ENCODE measurements at places on chromosomes 12 and 14.

DNA sequence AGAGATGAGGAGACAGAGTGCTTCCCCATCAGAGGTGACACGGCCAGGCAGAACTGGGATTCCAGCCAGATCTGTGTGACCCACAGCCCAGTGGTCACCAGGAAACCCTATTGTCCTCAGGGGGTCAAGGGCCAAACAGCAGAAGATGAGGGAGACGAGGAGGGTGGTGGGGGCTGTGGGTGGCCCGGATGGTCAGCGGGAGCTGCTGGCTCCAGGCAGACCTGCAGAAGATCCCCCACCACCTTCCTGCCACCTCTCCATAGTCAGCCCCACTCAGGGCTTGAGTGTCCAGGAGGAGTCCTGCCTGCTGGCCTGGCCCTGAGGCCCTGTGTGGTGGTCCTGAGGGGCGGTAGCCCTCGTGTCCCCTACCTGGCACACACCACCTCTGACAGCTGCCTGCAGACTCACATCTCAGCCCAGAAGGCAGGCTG is 136.8 kb downstream of the CALM1 start:
- no peak for DNase-seq

GRCh38 chr14:94644102-94644535 is 31.9 kb downstream of the SERPINA3 start:
- DNase-seq: no peak

- no peak for DNase-seq
Observed at GRCh38 chr12:123532808-123533649, 490 bp downstream of the RILPL1 start.

DNA sequence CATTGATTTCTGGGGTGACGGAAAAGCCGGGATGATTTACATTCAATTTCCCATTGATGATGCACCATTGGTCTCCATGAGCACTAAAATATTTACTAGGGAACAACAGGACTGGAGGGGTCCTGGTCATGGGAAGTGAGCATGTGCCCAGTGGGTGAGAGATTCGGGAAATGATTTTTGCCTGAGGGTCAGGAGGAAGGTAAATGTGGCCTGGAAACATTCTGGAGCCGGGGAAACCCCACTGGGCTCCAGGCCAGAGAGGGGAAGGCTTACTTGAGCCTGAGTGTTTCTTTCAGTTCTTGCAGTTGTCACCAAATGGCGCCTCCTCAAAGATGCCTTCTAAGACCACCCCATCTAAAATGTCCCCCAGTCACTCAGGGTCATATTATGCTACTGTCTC is 532.3 kb upstream of the TBX3 start:
- DNase-seq: no peak

DNA sequence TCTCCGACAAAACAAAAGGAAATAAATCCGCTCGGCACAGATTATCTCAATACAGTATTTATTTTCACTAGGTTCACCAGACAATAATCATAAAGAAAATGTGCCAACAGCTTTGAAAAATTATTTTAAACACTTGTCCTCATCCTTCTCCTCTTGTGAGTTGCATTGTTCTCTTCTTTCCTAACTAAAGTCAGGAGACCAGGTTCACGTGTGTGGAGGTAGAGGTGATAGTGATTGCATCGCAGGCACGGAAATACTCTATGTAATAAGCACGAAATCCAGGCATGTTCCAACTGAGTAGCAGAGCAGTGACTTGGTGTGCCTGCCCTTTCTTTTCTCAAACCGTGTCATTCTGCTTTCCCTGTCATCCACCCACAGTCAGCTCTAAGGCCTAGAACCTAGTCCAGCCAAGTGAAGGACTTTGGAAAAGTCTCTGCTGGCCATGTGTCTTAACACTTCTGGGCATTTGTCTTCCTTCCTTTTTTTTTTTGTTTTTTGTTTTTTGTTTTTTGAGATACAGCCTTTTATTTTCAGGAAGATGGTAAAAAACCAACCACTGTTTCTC is 939 bp upstream of the SEL1L start:
- DNase-seq: no peak

- DNase-seq: no peak
Observed at GRCh38 chr12:132323171-132324010, 6.0 kb downstream of the GALNT9 start.

DNA sequence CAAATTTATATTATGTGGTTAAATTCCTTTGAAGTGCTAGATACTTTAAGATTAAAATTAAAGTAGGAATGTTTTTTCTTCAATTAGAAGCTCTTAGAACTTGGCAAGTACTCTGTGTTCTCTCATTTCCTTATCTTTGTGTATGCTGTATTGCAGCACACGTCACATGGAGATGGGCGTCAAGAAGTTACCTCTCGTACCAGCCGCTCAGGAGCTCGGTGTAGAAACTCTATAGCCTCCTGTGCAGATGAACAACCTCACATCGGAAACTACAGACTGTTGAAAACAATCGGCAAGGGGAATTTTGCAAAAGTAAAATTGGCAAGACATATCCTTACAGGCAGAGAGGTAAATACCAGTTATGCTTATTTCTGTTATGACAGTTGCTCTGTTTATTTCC is 19.7 kb downstream of the MARK3 start:
- DNase-seq: no peak

- DNase-seq: no peak
Observed at GRCh38 chr12:55875704-55876467, 33.1 kb upstream of the MMP19 start.

- no peak for DNase-seq
Observed at GRCh38 chr12:123519141-123520001, 14.1 kb downstream of the RILPL1 start.

- DNase-seq: no peak
Observed at GRCh38 chr12:124780336-124780735, 83.3 kb downstream of the SCARB1 start.

GRCh38 chr14:21087294-21088091 is 11.0 kb downstream of the ZNF219 start:
- DNase-seq: no peak

DNA sequence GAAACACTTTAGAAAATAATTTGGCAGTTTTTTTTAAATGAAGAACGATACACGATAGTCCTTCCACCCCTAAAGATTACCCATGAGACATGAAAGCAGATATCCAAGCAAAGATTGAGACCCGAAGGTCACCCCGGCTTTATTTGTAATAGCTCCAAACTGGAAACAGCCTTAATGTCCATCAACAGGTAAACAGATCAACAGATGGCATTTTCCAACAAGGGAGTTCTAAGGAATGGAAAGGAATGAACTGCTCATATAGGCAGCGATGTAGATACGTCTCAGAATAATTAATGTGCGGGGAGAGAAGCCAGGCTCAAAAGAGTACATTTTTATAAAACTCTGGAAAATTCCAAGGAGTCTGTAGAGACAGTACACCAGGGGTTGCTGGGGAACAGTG is 23.7 kb upstream of the MEG3 start:
- no peak for DNase-seq

DNA sequence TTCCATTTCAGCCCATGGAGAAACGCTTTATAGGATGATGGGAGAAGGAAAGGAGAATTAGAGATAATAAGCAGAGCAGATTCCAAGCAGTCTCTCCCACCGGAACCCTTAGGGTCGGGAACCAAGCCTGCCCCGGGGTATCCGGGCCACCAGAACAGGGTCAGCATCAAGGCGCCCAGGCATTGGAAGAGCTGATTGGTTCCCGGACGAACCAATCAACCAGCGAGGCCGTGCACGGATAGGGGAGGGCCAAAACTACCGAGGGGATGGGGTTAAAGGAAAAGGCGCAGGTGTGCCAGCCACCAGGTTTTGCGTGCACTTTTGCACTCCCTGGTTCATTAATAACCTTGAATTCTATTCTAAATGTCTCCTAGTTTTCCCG is 1.7 kb downstream of the PPM1H start:
- no peak for DNase-seq

DNA sequence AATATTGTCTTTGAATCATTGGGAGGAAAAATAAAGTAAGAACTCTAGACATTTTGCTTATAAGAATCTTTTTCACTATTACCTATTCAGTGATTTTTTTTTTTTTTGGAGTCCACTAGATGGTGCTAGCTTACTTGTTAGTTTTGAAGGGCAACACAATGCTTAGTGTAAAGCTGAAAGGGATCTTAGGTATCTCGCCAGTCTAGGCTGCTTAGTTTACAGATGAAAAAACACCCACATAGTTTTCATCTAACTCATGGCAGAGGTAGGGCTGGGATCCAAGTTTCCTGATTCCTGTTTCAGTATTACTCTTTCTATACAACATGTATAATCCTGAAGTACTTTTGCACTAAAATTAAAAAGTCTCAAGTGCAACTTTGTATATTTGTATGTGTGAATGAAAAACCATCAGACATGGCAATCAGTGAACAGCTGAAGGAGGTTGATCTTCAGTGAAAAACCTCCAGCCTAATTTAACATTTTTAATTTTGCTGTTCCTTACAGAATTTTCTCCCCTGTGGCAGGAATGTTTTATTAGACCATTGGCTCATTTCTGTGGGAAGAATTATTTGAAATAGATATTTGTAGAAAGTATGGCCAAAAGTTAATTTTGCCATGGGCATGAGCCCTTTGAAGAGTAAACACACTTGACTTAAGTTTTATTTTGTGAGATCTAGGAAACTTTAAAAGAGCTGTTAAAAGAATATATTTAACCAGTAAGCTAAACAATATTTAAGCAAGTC is 40.7 kb downstream of the LRRIQ1 start:
- no peak for DNase-seq

DNA sequence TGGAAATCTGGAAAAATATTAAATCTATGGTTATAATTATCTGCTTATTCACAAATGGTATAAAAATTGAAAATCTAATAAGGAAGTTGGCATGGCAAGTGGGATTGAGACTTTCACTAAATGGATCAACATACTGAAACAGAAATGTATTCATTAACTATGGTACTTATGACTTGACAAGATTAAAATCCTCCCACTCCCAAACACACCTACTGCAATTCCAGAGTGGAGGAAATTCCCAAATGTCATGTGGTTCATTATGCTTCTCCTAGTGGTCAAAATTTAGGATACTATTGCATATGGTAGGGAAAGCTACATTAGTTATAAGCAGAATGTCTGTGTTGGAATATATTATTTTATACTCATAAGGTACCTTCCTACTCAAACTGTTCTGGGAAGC is 265.3 kb upstream of the PRICKLE1 start:
- DNase-seq: no peak

- DNase-seq: no peak
Observed at GRCh38 chr14:56487090-56487667, 92.4 kb upstream of the TMEM260 start.

GRCh38 chr12:102419094-102419764 is 61.1 kb downstream of the IGF1 start:
- DNase-seq: no peak

DNA sequence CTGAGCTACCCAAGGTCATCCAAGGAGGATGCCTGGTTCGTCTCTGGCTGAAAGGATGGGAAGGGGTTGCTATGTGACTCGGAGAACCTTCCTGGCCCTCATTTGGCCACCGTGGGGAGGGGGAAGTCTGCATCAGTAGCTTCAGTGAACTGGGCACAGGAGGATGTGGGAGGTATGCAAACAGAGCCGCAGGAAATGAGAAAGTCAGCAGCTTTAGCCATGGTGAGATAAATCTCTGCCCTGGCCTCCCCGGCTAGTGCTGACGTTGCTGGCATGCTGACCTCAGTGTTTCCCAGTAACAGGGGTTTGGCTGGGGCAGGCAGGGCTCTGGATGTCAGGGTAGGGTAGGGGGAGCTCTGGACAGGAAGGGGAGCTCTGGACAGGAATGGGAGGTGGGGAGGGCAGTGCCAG is 2.3 kb upstream of the CEBPE start:
- DNase-seq: no peak

DNA sequence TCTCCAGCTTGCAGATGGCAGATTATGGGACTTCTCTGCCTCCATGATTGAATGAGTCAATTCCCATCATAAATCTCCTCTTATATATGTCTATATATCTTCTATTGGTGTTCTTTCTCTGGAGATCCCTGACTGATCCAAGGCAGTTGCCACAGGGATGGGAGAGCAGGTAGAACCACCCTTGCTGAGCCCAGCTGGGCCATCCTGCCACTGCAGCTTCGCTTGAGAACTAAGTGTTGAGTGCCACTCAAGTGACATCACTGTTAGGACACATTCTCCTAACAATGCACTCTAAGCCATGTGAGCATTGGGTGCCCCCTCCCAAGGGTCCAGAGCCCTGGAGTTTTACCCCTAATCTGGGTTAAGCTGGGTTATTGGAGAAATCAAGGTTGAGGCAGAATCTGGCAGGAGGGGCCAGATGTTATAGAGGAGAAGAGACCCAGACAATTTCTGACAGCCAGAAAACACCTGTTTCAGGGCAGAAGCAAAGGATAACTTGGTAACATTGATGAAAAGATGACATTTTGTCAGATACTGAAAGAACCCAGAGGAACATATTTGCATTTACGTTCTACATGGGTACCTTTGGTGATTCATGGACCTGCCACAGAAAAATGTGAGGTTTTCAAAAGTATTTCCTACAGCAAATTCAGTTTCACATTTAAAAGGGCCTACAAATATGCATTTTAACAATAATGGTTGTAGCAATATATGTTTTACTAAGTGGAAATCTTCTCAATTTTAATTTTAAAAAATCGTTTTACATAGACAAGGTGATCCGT is 57.2 kb upstream of the MAX start:
- DNase-seq: no peak

DNA sequence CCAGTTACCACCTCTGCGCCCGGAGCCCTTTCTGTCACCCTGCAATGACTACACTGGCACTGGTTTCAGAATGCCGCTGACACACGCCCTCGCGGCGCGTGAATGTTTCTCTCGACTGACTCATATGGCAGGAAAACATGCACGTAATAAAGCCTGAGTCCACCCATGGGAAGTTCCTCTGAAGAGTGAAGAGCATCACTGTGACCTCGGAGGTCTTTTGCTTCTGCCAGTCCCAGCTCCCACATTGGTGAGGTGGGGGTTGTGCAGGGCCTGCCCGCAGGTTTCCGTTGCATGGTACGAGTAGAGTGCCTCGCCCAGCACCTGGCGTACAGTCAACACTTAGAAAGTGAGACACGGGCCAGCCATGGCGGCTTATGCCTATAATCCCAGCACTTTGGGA is 11.1 kb upstream of the SLC6A12 start:
- DNase-seq: no peak

- DNase-seq: no peak
Observed at GRCh38 chr12:71440345-71440762, 756 bp downstream of the LGR5 start.

DNA sequence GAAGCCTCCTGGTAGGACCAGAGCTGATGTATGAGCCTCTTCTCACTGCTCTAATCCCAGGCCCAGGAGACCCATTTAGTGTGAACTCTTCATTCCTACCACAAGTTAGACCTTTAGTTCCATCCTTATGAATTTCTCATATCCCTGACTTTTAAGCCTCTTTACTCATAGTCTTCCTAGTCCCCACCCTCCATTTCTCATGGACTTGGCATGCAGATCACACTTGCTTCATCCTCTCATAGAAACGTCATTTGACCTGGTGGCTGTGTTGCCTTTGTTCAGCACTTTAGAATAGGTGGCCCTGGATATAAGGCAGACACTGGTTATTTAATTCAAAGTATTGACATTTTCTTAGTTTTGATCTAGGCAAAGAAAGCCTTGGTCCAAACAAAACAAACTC is 99.5 kb downstream of the SLC16A7 start:
- DNase-seq: no peak

DNA sequence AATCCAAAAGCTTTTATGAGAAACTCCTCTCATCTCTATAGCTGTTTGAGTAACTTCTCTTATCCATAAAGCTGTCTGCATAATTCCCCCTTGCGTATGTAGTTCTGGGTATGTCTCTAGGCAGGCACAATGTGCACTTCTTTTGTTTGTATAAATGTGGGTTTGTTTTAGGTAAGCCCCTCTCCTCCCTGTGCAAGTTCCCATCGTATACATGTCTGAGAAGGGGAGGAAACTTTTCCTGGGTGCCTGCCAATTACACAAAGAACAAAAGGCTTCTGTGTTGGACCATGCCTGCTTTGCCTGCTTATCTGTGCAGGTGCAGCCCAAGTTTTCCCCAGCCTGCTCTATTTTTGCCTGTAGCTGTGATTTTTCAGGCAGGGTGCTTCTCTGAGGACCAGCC is 96.7 kb downstream of the CCER1 start:
- DNase-seq: no peak

All from stimulated activated CD4-positive, alpha-beta T cell treated with anti-CD3 and anti-CD28 coated beads, Interleukin-12 subunit alpha, Interleukin-12 subunit beta, amount 100 ng/mL, for 4 hours (primary cell).